T-cell (primary cell): ENCODE measurements at places on chromosomes 11 and 22.
A peak's percentile ranks its signal among the peaks of the same experiment; 100 is the strongest.

- DNase-seq, result peak; percentile 63
Measured at GRCh38 chr11:62545437-62546243, 966 bp downstream of the AHNAK start.

GRCh38 chr22:38296372-38296771, 20.9 kb downstream of the CSNK1E start:
- no peak for DNase-seq

DNA sequence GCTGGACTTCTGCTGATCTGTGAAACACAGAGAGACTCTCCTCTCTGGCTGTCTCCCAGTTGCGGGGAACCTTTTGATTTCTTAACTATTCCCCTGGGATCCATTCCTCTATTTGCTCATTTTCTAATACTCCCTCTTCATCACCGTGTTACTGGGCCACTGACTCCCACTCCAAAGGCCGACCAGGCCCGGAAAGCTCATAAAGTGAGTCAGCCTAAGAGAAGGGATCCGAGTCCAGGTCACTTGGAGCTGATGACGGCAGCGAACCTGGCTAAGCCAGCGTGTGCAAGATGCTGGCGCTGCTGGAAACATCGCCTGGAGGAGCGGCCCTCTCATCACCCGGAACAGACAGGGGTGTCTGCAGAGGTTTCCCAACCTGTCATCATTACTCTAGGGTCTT, 112.8 kb downstream of the FBXO7 start:
- no peak for DNase-seq

- DNase-seq, result no peak
Measured at GRCh38 chr11:48081151-48082010, 101.0 kb downstream of the PTPRJ start.

- no peak for DNase-seq
Measured at GRCh38 chr11:7613394-7613720, 59.9 kb downstream of the CYB5R2 start.

- no peak for DNase-seq
Measured at GRCh38 chr11:68948496-68948895, 32.3 kb downstream of the MRGPRD start.

GRCh38 chr22:46233231-46233630, 16.9 kb downstream of the CDPF1 start:
- DNase-seq, result no peak

DNA sequence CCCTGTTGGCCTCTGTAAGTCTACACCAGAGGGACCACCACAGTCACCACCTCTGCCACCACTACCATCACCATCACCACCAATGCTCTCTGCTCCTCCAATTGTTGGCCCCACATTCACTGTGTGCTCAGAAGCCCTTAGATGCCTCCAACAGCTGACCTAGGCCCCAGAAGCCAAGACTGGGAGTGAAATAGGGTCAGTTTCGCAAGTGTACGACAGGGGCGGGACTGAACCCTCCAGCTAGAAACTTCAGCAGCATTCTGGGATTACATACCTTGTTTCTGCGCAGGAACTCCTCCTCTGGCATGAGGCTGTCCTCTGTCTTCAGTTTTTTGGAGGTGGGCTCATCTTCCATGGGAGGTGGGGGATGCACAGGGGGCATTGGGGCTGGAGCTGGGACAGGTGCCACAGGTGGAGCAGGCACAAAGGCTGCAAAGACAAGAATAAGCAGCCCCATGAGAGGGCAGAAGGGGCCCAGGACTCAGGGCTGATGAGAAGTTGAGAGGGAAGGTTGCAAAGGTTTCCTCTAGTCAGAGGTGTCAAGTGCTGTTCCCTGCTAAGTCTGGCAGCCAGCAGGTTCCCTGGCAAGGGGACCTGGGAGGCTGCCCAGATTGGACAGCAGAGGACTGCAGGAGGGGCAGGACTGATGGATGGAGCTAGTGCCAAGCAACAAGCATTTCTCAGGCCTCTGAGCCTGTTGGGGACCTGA, 10.2 kb upstream of the TBC1D10A start:
- DNase-seq, result no peak

DNA sequence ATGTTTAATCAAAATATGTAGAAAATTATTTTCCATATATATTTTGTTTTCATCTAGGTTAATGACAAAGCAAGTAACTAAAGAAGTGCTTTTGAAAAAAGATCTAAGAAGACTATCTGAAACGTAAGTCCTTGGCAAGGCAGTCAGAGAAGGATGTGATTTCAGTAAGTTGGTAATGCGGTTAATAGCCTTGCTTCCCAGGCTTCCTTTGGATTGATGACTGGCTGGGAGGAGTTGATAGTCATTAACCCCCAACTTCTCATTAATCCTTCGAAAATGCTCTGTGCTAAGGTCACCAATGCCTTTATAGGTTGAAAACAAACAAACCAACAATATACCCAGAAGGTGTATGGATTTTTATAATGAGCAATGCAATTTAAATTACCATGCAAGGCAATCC, 1326.5 kb downstream of the LRRC4C start:
- DNase-seq, result no peak

DNA sequence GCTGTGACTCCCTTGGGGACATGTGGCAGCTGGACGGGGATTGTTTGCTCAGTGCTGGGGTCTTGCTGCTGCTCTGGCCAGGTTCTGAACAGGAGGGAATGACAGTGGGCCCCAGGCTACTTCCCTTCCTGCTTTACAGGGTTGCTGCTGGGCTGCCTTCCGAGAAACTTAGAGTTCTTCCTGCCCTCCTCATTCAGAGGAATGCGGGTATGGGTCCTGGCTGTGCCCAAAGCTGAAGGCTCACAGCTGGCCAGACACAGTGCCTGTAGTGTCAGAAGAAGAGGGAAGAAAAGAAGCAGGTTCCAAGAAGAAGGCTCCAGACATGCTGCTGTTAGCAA, 108.3 kb upstream of the PARVA start:
- no peak for DNase-seq

DNA sequence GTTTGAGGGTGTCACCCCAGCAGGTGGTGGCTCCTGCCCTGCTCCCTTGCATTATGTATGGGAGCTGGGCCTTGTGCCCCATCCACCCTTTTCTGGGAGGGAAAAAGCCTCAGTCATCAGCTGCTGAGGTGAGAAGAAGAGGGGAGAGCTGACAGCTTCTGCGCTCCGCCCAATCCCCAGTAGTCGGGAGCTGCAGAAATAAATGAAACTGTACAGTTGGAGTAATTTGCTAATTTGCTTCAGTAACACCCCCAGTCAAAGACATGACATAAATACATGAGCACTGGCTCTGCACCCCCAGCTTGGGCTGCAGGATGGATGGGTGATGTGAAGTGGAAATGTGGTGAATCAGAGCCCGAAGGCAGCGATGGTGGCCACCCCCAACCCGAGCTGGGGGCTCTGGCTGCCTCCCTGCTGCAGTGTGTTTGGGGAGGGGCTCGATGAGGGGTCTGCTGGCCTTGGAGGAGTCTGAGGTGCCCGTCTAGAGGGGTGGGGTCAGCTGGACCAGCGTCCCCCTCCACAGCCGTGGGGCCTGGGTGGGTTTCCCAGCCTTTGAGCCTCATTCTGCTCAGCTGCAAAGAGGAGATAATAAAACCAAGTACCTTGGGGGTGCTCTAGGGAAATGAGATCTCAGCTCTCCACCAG, 59.2 kb downstream of the MPPED1 start:
- no peak for DNase-seq

- DNase-seq, result peak; percentile 64
Measured at GRCh38 chr11:64000026-64000739, 13.9 kb downstream of the OTUB1 start.

DNA sequence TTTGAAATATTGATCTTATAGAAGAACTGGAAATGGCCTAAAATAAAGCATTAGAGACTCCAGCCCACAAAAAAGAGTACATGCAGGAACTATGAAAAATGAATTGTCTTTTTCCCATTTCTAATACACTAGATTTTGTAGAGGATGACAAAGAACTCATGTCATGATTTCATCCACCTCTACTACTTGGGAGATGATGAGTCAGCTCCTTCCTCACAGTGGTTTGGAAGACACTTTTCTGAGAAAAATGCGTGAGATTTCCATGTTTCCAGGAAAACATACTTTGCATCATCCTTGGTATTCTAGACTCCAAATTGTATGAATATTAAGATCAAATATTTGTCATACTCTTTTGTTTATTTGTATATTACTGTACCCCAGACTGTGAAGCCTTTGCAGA, 500.5 kb downstream of the FAM181B start:
- no peak for DNase-seq

DNA sequence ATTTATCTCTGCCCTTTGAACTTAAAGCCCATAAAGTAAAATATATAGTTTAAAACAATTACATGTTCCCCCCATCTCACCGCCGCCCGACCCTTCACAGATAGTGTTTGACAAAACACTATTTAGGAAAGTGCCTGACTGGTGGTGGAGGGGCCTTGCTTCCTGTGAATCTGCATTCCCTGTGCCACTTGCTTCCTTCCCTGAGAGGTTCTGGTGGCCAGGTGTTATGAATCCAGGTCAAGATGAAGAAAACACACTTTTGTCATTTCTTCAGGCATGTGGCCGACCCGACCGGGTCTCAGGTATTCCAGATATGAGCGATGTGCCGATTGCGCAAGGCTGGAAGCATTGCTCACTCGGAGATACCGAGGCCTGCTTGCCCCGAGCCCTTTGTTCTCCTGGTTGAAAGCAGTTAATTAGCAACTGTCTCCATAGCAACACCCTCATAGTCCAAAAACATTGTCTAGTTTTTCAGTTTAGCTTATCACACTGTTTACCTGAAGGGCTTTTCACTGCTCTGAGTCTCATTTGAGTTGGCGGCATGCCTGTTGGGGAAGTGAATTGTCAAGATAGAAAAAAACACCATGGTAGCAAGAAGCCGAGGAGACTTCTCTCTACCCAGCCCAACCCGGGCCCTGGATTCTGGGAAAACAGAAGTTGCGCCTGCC, 128.3 kb downstream of the TEAD1 start:
- DNase-seq, result no peak

- no peak for DNase-seq
Measured at GRCh38 chr11:97263183-97263858, 873.5 kb downstream of the JRKL start.

- peak; percentile 39 for DNase-seq
Measured at GRCh38 chr11:128157423-128158298, 429.7 kb downstream of the ETS1 start.
